ENCODE measurements at places on chromosomes 16 and 17. TPM values are rescaled to one million over a fixed set of nuclear protein-coding genes. Genes with fewer than 3 reads are reported as not detected.
A peak's percentile ranks its signal among the peaks of the same experiment; 100 is the strongest.

DNA sequence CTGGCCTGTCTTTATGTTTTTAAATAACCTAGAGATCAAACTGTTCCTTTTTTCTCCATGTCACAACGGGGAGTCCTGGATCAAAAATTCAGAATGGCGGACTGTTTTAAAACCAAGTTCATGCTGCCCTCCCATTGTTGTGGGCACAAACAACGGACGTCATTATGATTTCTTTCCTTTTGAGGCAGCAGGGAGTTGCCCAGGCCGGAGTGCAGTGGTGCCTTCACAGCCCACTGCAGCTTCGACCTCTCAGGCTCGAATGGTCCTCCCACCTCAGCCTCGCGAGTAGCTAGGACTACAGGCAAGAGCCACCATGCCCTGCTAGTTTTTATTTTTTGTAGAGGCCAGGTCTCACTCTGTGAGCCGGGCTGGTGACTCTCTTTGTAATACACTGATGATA lies 26.5 kb downstream of the NDE1 start:
- no peak for DNase-seq

The ZNF821 gene
- total RNA-seq, result 7.1 TPM

DNA sequence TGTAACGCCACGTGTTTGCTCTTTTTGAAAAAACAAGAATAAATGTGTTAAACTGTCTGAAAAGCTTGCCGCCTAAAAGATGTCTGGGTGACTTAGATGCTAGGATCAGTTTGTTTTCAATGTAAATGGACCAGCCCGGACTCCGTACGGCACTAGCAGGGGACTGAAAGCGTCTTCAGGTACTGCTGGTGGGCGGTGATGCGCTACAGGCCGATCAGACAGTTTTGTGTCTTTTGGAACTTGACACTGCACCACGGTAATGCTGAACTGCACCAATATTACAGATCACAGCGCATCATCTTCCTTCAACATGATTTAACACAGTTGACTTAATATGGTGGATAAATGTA lies 727 bp upstream of the MBTPS1 start:
- peak; percentile 68 for DNase-seq

The CD300A gene
- total RNA-seq, result not detected

DNA sequence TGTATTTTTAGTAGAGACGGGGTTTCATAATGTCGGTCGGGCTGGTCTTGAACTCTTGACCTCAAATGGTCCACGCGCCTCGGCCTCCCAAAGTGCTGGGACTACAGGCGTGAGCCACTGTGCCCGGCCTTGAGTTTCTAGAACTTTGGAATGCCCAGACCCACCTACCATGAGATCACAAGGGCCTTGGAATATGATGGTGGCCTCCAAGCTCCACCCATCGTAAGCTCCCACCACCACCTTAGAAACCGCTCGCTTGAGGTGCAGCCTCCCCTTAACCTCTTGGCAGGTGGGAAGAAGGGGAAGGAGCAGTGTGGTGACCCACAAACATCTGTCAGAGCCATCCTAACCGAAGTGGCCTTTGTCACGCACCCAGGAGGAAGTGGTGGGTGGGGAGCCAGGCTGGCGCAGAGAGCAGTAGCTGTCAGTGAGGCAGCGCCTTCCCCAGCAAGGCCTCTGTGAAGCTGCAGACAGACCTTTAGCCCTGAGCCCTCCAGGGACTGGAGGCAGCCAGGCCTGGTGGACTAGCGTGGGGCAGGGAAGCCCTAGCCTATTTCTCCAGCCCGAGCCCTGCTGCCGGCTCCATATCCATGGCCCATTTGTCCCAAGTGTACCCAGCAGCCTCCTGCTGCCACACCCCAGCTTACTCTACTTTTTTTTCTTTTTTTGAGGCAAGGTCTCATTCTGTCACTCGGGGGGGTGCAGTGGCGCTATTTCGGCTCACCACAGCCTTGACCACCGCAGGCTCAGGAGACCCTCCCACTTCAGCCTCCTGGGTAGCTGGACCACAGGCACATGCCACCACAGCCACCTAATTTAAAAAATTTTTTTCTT lies 13.1 kb upstream of the SEPHS2 start:
- DNase-seq, result no peak

- no peak for DNase-seq
These were observed 140.7 kb downstream of the KATNIP start for GRCh38 chr16:27690608-27691007.

DNA sequence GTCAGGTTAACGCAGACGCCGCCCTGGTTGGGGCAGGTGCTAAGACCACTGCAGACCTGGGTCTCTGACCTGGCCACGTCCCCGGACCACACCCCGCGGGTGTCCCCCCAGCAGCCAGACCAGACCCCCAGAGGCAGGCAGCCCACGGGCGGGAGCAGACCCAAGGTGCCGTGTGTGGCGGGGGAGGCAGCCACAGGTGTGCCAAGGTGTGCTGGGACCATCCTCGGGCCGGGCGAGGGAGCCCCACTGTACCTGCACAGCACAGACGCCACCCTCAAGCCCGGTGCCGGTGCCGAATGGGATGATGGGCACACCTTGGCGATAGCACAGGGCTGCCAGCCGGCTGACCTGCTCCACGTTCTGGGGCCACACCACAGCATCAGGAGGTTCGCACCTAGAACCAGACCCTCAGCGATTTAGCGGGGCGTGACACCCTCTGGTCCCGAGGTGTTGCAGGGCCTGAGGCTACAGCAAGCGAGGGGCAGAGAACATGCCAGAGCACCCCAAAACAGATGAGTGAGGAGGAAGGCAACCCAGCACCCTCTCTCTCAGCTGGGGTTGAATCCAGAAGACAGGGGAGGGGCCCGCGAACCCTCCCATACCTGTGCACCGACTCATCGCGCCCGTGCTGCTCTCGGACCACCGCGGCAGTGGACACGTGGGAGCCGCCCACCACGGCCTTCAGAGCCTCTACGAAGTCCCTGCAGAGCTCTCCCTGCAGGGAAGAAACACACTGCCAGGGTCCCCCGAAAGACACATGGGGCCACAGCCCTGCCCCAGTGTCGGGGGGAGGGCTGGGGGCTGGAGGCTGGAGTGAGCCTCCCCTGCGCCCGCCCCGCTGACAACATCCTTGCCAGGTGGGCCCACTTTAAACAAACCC lies 1.4 kb downstream of the LDHD start:
- DNase-seq, result peak; percentile 76

All from osteoblast (primary cell).